ENCODE measurements at places on chromosomes 1 and 21. TPM values are rescaled to one million over a fixed set of nuclear protein-coding genes. Genes with fewer than 3 reads are reported as not detected.
A peak's percentile ranks its signal among the peaks of the same experiment; 100 is the strongest.

DNA sequence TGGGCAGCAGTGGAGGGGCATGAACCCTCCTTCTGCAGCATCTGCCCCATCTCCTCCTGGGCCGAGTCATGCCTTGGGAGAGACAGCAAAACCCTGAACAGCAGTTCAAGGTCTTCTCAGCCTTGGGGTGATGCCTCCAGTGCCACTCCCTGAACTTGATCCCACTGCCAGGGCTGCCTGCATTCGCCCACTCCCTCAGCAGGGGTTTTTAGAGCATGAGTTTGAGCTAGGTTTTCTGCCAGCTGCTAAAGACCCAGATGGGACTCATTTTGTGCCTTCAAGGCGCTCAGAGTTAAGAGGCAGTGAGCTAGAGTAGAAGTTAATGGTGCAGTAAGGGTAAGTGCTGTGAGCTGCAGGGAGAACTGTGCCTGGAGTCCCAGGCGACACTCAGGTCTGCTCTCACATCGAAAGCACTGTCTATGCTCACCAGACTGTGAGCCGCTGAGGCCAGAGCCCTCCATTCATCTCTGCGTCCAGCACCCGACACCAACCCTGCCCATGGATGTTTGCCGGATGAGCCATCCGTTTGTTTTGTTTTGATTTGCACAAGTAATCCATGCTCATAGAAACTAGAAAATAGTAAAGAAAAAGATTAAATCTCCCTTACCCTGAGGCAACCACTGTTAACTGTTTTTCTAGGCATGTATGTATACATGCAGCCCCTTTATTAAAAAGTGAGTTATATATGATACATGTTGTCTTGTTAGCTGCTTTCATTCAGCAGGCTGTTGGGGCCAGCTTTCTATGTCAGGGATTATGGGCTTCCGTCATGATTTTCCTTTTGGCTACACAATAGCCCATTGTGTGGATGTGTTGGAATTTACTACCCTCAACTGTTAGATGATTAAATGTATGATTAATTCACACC, 67.8 kb downstream of the VPS26C start:
- no peak overlapping the region for H3K4me3 ChIP-seq
- no peak for DNase-seq
- no peaks in the 10 kb centered on the region for H3K4me1 ChIP-seq
- H3K27ac ChIP-seq = no peak overlapping the region

DNA sequence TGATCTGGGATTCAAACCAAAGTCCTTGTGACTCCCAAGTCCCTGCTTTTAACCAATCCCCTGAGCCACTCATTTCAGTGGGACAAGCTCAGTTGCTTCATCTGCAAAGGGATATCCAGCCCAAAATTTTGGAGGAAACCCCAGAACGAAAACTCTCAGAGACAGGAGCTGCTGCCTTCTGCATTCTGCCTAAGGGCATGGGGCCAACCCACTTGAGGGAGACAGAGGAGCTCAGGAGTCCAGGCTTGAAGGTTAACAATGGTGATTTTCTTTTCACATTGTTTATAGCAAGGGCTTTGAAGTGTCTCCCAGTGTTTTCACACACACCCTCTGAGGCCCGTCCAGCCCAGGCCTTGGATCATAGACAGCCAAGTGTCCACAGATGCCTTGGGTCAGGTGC, 148.1 kb upstream of the CTTNBP2NL start:
- no peaks in the 10 kb centered on the region for H3K4me1 ChIP-seq
- H3K4me3 ChIP-seq = no peak overlapping the region
- no peak overlapping the region for H3K27ac ChIP-seq
- no peaks in the 10 kb centered on the region for H3K36me3 ChIP-seq

DNA sequence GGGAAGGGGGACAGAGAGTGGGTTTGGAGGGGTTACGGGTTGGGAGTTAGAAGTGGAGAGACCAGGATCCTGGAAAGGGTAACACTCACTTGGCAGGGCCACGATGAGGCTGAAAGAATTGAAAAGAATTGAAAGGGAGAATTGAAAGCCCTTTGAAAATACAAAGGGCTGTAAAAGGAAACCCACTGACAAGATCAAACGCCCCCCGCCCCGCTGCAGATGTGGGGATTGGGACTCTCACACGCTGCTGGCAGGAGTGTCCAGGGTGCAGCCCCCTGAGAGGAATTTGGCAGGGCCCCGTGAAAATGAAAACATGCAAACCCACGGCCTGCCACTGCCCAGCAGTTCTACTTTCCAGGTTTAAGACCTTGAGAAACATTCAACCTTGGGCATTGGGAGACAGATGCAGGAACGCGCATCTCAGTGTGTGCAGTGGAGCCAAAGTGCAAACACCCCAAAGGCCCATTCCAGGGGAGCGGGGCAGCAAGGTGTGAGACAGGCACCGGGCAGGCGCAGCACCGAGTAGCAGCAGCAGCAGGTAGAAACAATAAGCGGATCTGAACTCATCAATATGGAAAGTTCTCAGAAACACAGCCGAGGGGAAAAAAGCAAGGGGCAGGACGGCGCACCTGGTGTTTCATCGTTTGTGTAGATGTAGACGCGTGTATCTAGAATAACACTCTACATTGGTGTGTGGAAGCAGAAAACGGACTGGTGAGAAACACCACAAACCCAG, 8.3 kb upstream of the TNFRSF1B start:
- H3K27ac ChIP-seq = peak overlapping the region; percentile 65
- no peaks in the 10 kb centered on the region for H3K27me3 ChIP-seq
- DNase-seq = no peak
- peaks cover 66% of the 10 kb centered on the region for H3K4me1 ChIP-seq
- no peak overlapping the region for H3K4me3 ChIP-seq
- no peaks in the 10 kb centered on the region for H3K36me3 ChIP-seq

DNA sequence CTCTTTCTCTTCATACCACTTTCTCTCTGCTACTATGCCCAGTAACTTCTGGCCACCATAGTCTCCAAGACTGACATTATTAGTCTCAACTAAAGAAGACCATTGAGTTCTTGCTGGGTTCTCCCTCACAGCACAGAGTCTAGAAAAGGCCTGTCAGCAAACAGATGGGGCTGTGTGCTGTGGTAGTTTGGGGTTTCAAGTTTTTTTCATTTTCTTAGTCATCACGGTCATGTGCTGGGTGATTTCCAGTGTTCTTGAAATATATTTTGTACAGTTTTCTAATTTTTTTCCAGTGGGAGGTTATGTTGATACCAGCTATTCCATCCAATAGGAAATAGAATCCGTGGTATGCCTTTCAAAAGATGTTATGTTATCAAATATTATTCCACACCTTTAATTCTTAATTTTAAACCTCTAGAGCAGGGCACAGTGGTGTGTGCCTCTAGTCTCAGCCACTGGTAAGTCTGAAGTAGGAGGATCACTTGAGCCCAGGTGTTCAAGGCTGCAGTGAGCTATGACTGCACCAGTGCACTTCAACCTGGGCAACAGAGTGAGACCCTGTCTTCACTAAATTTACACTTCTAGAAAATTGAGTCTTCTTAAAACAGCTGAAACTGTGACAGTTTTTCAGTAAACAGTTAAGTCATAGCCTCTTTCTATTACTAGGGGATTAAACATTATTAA, 8.3 kb downstream of the CFHR2 start:
- no peak overlapping the region for H3K4me3 ChIP-seq
- no peaks in the 10 kb centered on the region for H3K4me1 ChIP-seq
- no peaks in the 10 kb centered on the region for H3K36me3 ChIP-seq
- DNase-seq = peak; percentile 1

DNA sequence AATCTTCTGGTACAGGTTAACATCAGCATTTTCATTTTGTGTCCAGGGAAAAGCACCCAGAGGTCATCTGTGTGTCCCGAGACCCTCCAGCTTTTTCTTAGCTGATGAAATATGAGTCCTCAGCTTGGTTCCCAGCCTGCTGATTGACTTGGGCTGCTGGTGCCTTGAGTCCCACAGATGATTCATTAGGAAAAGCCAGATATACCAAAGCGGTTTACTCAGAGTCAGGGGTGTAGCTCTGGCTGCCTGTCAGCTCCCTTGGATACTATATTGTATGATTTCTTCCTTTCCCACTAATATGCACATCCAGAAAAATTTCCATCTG, 43.7 kb upstream of the MAB21L3 start:
- no peaks in the 10 kb centered on the region for H3K27me3 ChIP-seq
- DNase-seq = no peak
- no peak overlapping the region for H3K4me3 ChIP-seq

- H3K4me3 ChIP-seq = no peak overlapping the region
- H3K4me1 ChIP-seq = no peaks in the 10 kb centered on the region
These were observed 390 bp upstream of the NGF start for GRCh38 chr1:115338457-115338820.

GRCh38 chr21:28974531-28975227, 18.0 kb downstream of the LTN1 start:
- H3K27me3 ChIP-seq = no peaks in the 10 kb centered on the region
- H3K27ac ChIP-seq = no peak overlapping the region
- H3K4me3 ChIP-seq = no peak overlapping the region
- no peaks in the 10 kb centered on the region for H3K4me1 ChIP-seq
- H3K36me3 ChIP-seq = no peaks in the 10 kb centered on the region

DNA sequence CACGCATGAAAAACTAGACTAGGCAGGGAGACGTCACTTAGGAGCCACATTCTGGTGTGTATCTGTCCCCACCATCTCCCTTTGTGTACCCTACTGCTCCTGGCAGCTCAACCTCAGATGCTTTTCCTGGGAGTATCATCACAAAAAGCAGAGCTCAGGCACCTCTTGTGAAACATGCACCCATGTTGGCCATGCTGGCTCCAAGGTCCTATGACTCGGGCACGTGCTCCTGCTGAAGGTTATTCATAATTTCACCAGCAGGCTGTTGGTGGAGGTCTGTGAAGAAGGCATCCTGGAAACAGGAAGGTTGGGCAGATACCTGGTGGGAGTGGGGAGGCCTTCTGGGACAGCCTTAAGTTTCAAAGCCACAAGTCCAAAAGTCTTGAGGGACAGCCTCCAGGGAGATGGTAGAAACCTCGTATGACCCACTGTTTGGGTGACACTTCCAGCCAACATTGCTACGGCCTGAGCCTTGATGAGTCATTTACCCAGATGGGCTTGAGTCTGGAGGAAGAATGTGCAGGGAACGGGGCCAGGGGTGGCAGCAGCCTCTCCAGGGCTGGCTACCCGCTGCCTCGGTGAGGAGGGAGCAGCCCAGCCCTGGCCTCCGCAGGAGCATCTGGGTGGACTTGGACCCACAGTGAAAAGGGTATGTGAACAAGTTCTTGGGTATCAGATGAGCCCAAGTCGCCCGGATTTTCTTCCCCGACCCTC, 75.8 kb downstream of the PGBD5 start:
- no peaks in the 10 kb centered on the region for H3K36me3 ChIP-seq
- H3K4me3 ChIP-seq = no peak overlapping the region
- H3K4me1 ChIP-seq = no peaks in the 10 kb centered on the region
- H3K27me3 ChIP-seq = no peaks in the 10 kb centered on the region
- no peak overlapping the region for H3K27ac ChIP-seq

DNA sequence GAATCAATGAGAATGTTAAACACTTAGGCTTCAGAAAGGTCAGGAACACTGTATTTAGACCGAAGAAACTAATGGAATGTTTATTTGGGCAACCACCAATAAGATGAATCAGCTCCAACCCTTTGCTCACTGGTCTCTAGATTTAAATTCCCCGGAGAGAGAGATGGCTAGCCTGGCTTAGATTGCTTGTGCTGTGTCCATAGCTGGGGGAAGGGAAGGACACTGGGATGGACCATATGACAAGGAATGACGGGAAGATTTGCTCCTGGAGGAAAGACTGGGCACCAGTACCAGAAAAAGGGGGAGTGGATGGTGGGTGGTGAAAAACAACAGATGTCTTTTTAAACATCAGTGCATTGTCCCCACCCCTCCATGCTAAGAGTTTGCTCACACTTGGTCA, 426.6 kb downstream of the DUSP10 start:
- H3K36me3 ChIP-seq = no peaks in the 10 kb centered on the region
- H3K27ac ChIP-seq = no peak overlapping the region

- no peaks in the 10 kb centered on the region for H3K27me3 ChIP-seq
- no peak overlapping the region for H3K4me3 ChIP-seq
- H3K27ac ChIP-seq = no peak overlapping the region
- H3K4me1 ChIP-seq = no peaks in the 10 kb centered on the region
These were observed 67.6 kb downstream of the SEC16B start for GRCh38 chr1:177902266-177902665.

GRCh38 chr1:190084552-190084951, 393.1 kb downstream of the BRINP3 start:
- H3K27me3 ChIP-seq = no peaks in the 10 kb centered on the region
- no peaks in the 10 kb centered on the region for H3K4me1 ChIP-seq
- no peak overlapping the region for H3K27ac ChIP-seq
- no peak overlapping the region for H3K4me3 ChIP-seq
- DNase-seq = no peak
- H3K36me3 ChIP-seq = no peaks in the 10 kb centered on the region

- H3K27ac ChIP-seq = no peak overlapping the region
- no peak overlapping the region for H3K4me3 ChIP-seq
- no peaks in the 10 kb centered on the region for H3K36me3 ChIP-seq
- DNase-seq = no peak
- peaks cover 22% of the 10 kb centered on the region for H3K4me1 ChIP-seq
These were observed 56.8 kb downstream of the SIK1 start for GRCh38 chr21:43370091-43370658.

DNA sequence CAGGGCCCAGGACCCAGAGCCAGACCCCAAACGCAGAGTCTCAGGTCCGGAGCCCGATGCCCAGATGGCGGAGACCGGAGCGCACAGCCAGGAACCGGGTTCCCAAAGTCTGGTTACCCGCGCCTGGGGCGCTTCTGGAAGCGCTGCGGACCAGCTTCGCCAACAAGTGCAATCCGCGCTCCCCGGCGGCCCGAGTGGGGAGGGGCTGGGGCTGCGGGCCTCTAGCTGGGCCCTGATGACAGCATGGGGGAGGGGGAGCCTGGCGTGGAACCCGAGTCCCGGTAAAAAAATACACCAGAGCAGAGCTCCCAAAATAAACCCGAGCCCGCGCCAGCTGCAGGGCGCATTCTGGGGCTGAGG, 494 bp downstream of the NT5C1A start:
- H3K4me3 ChIP-seq = peak overlapping the region; percentile 64
- no peak overlapping the region for H3K27ac ChIP-seq
- H3K27me3 ChIP-seq = peaks cover 5% of the 10 kb centered on the region
- no peak for DNase-seq
- no peaks in the 10 kb centered on the region for H3K36me3 ChIP-seq

GRCh38 chr1:213698092-213698702, 289.6 kb upstream of the PROX1 start:
- H3K27me3 ChIP-seq = no peaks in the 10 kb centered on the region
- H3K27ac ChIP-seq = no peak overlapping the region
- no peak for DNase-seq
- H3K36me3 ChIP-seq = no peaks in the 10 kb centered on the region
- no peak overlapping the region for H3K4me3 ChIP-seq

The GJA9 gene
- not detected for total RNA-seq

The SLC44A3 gene
- total RNA-seq = not detected

The S100A6 gene
- 55.4 TPM for total RNA-seq

The SYT14 gene
- not detected for total RNA-seq

The GUCA2B gene
- total RNA-seq = not detected

The CCDC27 gene
- not detected for total RNA-seq

The FMO1 gene
- total RNA-seq = not detected

The PPIAL4G gene
- not detected for total RNA-seq

The CCDC185 gene
- total RNA-seq = not detected

The MFSD2A gene
- total RNA-seq = 23.4 TPM

The VWA1 gene
- total RNA-seq = 1.8 TPM

Data from GM12878 (cell line).